ENCODE measurements at places on chromosomes 5 and 9. TPM values are rescaled to one million over a fixed set of nuclear protein-coding genes. Genes with fewer than 3 reads are reported as not detected.

DNA sequence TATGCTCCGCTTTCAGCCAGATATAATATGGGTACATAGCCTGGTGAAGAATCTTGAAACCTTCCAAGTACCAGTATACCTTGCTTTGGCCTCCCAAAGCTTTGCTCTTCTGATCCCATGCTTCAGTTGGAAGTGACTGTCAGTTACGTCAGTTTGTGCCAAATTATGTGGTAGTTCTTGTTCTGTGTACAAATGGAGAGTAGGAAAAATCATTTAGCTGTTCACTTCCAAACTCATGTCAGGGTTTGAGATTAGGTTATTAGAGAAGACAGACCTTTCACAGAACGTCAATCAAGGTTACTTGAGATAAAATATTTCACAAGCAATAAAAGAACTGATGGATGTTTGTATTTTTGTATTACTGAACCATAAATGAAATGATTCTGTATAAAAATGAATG is 117.2 kb downstream of the NDUFS4 start:
- no peak for DNase-seq

DNA sequence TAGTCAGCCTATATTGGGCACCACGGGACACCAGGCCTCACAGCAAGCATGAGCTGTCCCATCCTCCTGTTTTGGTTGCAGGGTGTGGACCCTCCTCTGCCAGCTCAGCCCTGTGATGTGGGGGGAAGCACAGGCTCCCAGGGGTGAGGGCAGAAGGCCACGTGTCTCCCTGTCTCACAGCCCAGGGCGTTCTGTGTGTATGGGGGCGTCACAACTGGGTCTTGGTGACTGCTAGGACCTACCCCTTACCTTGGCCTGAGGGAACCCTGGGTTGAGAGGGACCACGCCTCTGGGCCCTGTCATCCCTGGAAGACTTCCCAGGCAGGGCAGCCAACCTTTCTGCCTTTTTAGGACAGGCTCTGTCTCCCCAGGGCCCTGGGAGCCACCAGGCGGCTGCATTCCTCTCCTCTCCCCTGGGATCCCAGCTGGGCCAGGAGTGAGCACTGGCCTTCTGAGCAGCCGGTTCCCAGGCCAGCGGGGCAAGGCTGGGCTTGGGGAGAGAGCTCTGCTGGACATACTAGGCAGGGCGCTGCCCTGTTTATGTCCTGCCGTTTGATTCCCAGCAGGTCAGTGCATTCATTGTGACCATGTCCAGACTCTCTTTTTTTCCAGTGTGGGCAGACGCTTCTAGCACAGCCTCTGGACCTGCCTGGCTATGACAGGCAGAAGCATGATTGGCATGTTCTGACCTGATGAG is 97.4 kb downstream of the DAB2IP start:
- DNase-seq = no peak

DNA sequence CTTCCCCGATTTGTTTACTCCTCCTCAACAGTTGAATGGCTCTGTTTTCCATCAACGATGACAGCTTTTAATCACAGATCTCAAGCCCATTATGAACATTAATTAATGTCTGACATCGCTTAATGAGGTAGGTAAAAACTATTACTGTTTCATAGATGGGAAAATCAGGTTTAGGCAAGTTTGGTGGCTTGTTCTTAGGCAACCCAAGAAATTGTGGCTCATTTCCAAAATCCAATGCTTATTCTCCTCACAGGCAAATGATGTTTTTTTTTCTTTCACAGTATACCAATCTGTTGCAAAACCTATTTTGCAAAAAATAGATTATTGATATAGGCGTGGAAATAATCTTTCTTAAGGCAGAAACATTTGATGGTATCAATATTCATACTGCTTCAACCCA is 70.8 kb upstream of the CHD1 start:
- peak; percentile 14 for DNase-seq

DNA sequence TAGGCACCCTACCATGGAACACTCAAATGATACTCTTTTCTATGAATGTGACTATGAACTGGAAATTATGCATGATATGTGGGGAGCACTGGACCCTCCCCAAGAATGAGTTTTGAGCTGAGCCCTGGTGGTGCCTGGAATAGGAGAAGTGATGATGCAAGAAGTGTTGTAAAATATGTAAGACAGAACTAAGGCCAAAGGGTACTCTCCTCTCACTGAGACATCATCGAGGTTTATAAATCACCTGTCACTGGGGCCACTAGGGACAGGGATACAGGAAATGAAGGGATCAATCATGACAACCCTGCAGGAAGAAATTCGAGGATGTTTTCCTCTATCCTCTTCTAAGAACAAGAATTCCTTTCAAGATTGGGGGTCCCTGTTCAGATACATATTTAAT is 45.4 kb downstream of the PCSK1 start:
- no peak for DNase-seq

DNA sequence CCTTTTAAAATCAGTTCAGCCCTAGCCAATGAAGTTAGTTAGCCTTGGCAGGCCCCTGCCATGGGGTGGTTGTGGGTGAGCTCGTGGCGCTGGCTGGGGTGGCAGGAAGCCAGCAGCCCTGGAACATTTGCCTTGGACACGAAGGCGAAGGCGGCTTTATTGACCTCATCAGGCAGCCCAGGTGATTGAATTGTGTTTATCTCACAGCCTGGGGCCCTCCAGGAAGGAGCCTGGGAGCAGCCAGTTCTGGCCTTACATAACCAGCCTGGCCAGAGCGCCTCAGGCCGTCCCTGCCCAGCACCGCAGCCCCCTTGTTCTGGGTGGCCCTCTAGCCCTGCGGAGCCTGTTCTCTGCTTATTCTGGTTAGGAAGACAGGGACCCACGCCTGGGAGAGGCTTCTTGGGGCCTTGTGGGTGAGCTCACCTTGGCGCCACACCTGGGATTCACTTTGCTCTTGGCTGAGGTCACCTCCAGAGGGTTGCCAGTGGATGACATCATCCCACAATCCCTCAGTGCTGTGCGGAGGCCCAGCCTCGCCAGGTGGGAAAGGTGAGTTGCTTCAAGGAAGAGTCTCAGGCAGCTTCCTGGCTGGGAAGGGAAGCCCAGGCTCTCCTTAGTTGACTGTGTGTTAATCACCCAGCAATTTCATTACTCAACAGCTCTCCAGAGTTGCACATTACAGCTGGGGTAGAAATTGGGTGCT is 54.4 kb upstream of the RPL26L1 start:
- peak; percentile 95 for DNase-seq

GRCh38 chr5:178198706-178199105 is 5.6 kb upstream of the HNRNPAB start:
- no peak for DNase-seq

DNA sequence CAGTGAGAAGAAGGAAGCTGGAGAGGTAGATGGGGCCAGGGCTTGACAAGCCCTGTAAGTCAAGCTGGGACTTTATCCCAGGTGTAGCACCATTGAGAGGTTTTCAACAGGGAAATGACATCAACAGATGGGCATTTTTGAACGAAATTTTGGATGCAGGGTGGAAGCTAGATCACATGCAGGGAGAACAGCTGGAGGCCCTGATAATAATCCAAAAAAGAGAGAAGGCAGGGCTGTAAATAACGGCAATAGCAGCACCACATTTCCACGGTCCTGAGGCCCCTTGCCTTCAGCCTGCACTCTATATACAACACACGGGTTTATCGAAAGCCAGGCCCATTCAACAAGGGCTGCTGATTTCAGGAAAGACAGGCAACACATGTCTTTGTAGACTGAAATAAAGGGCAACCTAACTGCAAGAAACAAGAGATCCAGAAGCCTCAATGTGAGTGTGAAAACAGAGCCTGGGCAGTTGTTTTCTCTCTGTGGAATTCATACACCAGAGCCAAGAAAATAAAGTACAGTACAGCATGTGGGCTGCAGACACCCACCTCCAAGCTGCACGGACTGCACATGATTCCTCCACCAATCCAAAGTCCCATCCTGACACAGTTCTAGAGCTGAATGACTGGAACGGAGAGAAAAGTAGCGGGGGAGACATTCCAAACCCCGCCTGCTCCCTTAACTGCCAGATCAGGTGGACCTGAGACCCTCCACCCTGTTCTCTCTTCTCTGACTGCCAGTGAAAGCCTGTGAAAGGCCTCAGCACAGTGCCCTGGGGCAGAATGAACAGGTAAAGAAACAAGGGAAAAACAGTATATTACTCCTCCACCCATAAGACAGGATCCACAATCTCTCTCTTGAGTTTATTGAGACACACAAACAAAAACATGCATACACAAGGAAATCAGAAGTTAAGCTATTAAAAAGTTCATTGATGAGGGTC is 36.3 kb downstream of the KLHL3 start:
- DNase-seq = no peak

DNA sequence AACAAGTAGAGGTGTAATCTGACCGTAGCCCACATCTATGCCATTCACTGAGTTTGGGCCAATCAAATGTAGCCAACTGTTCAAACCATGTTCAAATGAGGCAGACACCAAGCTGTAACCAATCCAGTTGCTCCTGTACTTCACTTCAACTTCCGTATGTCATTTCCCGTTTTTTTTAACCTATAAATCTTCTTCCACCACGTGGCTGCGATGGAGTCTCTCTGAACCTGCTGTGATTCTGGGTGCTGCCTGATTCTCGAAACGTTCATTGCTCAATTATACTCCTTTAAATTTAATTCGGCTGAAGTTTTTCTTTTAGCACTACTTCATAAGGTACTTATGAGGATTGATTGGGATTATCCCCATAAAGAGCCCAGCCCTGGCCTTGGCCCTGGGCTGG is 179.7 kb downstream of the PIK3R1 start:
- DNase-seq = no peak

DNA sequence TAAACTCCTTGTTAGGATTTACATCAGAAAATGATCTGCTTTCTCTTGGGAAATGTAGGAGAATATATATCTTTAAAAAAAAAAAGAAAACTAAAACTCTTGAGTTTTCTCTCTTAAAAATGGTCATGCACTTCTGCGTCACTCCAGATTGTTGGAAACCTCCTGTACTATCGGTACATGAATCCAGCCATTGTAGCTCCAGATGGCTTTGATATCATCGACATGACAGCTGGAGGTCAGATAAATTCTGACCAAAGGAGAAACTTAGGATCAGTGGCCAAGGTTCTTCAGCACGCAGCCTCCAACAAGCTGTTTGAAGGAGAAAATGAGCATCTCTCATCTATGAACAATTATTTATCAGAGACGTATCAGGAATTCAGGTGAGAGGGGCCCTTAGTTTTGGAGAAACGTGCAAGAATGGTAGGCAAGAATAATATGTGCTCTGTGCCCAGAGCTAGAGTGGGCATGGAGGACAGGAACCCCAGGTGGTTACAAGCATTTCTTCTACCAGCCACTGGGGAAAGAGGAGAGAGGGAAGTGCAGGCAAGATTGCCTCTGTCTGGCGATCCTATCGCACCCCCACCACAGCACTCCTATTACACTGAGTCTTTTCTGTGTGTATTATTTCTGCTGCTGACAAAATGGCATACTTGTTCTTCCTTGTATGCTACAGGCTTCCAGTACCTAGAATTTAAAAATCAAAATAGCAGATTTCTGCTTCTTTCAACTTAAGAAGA is 41.4 kb upstream of the F2R start:
- DNase-seq = no peak

GRCh38 chr5:57163553-57164006 is 10.3 kb upstream of the GPBP1 start:
- DNase-seq = no peak

- no peak for DNase-seq
These were observed 554 bp downstream of the RPS23 start for GRCh38 chr5:82277613-82277986.

DNA sequence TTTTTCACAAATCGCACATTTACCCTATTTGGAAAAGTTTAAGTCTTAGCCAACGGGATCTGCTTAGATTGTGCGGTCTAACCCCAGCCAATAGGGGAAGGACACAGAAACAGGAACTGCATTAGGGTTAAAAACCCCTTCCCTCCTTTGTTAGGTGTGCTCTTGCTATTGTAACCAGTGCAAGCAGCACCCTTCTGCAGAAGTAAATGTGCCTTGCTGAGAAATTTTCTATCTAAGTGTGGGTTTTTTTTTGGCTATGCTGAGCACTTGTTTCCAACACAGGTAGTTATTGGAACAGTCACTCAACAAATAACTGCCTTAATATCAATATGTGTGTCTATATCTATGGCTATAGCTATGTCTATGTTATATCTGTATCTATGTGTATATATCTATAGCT is 190.0 kb downstream of the TRIM32 start:
- peak; percentile 14 for DNase-seq

GRCh38 chr5:158142156-158142555 is 283.2 kb upstream of the CLINT1 start:
- no peak for DNase-seq

- no peak for DNase-seq
These were observed 10.8 kb downstream of the OR13J1 start for GRCh38 chr9:35859310-35859989.

GRCh38 chr9:107276966-107277710 is 5.9 kb upstream of the RAD23B start:
- DNase-seq = no peak

- DNase-seq = peak; percentile 84
These were observed 186.6 kb upstream of the ZNF608 start for GRCh38 chr5:124932791-124933600.

- no peak for DNase-seq
These were observed 156.6 kb downstream of the MPDZ start for GRCh38 chr9:13122756-13123369.

- DNase-seq = no peak
These were observed 110.9 kb upstream of the GPR151 start for GRCh38 chr5:146626936-146627335.

- DNase-seq = no peak
These were observed 181.4 kb upstream of the TBCA start for GRCh38 chr5:77957516-77957915.

DNA sequence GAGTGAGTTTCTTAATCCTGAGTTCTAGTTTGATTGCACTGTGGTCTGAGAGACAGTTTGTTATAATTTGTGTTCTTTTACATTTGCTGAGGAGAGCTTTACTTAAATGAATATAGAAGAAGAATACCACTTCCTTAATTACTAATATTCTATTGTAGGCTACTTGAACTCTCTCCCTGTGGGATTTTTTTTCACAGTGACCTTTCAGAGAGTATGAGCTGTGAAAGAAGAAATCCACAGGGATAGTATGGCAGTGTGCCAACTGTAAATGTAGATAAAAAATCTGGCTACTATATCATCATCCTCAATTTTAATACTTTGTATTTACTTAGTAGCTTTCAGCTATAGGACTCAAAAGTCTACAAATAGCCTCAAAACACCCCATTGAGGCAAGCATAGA is 67.3 kb downstream of the COMMD10 start:
- no peak for DNase-seq

The PKD2L2 gene
- total RNA-seq = not detected

The RLN1 gene
- total RNA-seq = 1.1 TPM

The SLC23A1 gene
- 1.4 TPM for total RNA-seq

The UBTD2 gene
- total RNA-seq = 54.0 TPM

The ZBTB6 gene
- total RNA-seq = 16.5 TPM

The GPR151 gene
- not detected for total RNA-seq

The SCGB3A1 gene
- total RNA-seq = not detected

The ACSL6 gene
- total RNA-seq = not detected

The CARTPT gene
- not detected for total RNA-seq

The PNPLA7 gene
- not detected for total RNA-seq

The CATSPER3 gene
- not detected for total RNA-seq
